Astrocyte (in vitro differentiated cells and primary cell): ENCODE measurements at places on chromosomes 12 and 14. TPM values are rescaled to one million over a fixed set of nuclear protein-coding genes. Genes with fewer than 3 reads are reported as not detected.

DNA sequence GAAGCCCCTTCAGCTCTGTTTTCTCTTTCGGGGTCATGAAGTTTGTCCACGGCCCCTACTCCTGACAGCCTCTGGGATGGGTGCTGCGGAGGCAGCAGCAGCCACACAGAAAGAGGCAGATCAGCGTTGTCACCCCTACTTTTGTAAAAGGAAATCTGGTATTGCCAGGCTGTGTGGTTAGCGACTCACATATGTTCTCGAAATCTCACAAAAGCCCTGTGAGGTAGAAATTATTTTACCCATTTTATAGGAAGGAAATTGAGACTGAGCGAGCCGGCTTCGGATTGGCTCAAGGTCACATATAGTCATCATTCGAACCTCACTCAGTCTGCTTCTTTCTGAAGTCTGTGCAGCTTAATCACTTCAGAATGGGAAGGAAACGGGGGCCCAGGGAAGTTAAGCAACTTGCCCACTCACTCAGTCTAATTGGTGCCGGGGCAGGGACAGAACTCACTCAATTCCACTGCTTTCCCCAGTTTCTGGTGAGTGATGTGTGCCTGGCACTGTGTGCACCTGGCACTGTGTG is 1.1 kb upstream of the CKAP4 start:
- H3K27me3 ChIP-seq, result no peaks in the 10 kb centered on the region
- H3K36me3 ChIP-seq, result peaks cover 10% of the 10 kb centered on the region
- peak; percentile 47 for DNase-seq

- no peak overlapping the region for H3K27ac ChIP-seq
- no peak overlapping the region for H3K4me3 ChIP-seq
- H3K27me3 ChIP-seq, result no peaks in the 10 kb centered on the region
- DNase-seq, result peak; percentile 2
- no peaks in the 10 kb centered on the region for H3K4me1 ChIP-seq
Observed at GRCh38 chr12:23055004-23055403, 430.0 kb downstream of the ETNK1 start.

Gene NKX2-1
- total RNA-seq, result not detected in 2 replicates

Gene MYF6
- total RNA-seq, result not detected in 2 replicates

Gene CBLN3
- 3.9 and 5.4 TPM in 2 replicates for total RNA-seq

Gene KRT80
- total RNA-seq, result 2.8 and 3.6 TPM in 2 replicates

Gene SAMD15
- 2.1 and 2.9 TPM in 2 replicates for total RNA-seq

DNA sequence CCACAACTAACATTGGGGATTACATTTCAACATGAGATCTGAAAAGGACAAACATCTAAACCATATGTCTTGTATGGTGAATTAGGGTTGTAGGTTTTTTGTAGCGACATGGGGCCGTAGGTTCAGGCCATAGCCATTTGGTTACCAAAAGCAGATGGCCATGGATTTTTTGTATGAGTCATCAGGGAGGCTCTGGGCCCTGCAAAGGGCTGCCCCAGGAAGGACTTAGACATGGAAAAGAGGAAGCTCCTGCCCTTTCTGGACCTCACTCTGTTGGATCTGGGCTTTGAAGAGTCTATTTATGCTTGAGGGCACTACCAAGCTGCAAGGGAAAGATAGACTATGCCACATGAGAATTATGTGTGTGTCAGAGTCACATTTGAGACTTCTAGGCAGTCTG is 89.3 kb upstream of the DHRS4 start:
- H3K36me3 ChIP-seq, result no peaks in the 10 kb centered on the region
- no peak overlapping the region for H3K4me3 ChIP-seq
- H3K27me3 ChIP-seq, result no peaks in the 10 kb centered on the region
- no peaks in the 10 kb centered on the region for H3K4me1 ChIP-seq

Gene COCH
- total RNA-seq, result 0.79 and 0.87 TPM in 2 replicates

GRCh38 chr12:43118881-43119280 is 433.1 kb downstream of the ADAMTS20 start:
- no peaks in the 10 kb centered on the region for H3K4me1 ChIP-seq

Gene ANKRD33
- not detected in 2 replicates for total RNA-seq

GRCh38 chr14:28652782-28653181 is 113.8 kb upstream of the FOXG1 start:
- no peaks in the 10 kb centered on the region for H3K27me3 ChIP-seq
- DNase-seq, result peak; percentile 88
- H3K4me1 ChIP-seq, result peaks cover 21% of the 10 kb centered on the region

DNA sequence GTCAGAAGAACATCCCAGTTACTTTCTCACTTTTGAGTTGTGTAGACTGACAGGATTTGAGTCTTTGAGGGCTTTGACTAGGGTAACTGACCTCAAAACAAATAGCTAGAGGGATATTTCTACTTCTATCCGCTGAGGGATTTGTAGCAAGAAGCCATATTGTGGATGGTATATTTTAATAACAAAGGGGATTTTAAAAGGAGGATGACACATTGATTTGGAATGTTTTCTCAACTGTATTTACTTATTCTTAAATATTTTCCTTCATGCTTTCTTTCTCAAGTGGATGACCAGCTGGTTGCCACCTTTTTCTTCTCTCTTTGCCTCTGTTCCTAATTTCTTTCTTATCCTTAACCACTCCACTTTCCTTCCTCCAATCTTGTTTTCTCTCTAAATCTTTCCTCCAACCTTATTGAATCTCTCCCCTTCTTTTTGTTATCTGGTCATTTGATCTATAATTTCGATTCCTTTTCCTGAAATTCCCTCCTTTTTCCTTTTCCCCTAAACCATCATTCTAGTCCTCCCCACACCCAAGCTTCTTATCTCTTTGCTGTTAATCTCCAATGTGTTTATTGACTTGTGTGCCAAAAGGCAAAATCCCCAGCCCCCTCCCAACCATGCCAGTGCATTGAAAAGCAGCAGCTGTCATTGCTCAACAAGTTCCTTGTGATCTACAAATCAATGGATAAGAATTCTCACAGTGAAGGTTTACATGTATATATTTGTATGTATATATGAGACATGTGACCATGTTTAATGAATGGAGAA is 411.6 kb downstream of the RAD51B start:
- H3K36me3 ChIP-seq, result no peaks in the 10 kb centered on the region
- peak; percentile 70 for DNase-seq
- peaks cover 36% of the 10 kb centered on the region for H3K4me1 ChIP-seq

- H3K36me3 ChIP-seq, result no peaks in the 10 kb centered on the region
- H3K4me1 ChIP-seq, result no peaks in the 10 kb centered on the region
- no peak overlapping the region for H3K4me3 ChIP-seq
Observed at GRCh38 chr12:13022851-13023271, 21.3 kb upstream of the FAM234B start.

- no peak overlapping the region for H3K4me3 ChIP-seq
- no peaks in the 10 kb centered on the region for H3K4me1 ChIP-seq
- H3K27me3 ChIP-seq, result no peaks in the 10 kb centered on the region
- no peak for DNase-seq
Observed at GRCh38 chr14:80784820-80785219, 156.7 kb downstream of the CEP128 start.

DNA sequence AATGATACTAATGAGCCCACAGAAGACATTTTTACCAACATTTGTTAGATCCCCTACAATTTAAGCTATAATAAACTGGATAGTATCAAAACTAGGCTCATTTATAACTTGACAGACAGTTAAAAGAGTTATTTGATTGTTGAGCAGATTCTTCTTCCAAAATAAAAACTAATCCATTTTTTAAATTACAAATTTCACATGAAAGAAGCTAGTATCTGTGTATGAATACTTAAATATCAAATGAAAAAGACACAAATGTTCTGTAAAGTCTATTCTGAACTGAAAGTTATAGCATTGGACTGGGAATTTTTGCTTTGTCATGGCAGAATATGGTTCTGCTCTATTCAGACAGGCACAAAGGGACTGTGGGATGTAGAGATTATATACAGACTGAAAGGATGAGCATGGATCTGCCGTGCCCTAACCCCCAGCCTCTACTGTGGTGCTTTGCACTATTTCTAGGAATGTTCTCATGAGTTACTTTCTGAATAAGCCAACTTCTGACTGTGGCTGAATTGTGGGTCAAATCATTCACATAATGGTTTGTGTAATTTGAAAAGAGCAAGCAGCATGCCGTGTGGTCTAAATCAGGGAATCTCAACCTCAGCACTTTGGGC is 352.7 kb downstream of the KCNH5 start:
- peak; percentile 68 for DNase-seq
- H3K4me3 ChIP-seq, result no peak overlapping the region
- H3K4me1 ChIP-seq, result peaks cover 23% of the 10 kb centered on the region

Gene CRIP2
- 56.0 and 71.8 TPM in 2 replicates for total RNA-seq
